ENCODE measurements at places on chromosomes 6 and 20. TPM values are rescaled to one million over a fixed set of nuclear protein-coding genes. Genes with fewer than 3 reads are reported as not detected.
A peak's percentile ranks its signal among the peaks of the same experiment; 100 is the strongest.

DNA sequence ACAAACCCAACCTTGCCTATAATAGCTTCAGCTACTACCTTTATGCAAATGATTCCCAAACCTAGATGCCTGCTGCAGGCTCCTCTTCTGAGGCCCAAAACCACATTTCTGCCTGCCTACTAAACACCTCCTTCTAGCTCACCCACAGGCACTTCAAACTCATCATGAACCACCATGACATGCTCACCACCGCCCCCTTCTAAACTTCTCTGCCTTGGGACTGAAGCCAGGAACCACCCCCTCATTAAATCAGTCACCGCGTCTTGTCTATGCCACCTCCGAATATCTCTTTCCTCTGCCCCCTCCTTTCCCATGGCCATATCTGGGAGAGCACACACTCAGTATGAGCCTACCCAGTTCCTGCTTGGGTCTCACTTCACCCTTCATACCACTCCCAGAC is 101.2 kb downstream of the SNAP25 start:
- no peak for DNase-seq

GRCh38 chr6:45265246-45265645 is 62.9 kb upstream of the RUNX2 start:
- no peak for DNase-seq

DNA sequence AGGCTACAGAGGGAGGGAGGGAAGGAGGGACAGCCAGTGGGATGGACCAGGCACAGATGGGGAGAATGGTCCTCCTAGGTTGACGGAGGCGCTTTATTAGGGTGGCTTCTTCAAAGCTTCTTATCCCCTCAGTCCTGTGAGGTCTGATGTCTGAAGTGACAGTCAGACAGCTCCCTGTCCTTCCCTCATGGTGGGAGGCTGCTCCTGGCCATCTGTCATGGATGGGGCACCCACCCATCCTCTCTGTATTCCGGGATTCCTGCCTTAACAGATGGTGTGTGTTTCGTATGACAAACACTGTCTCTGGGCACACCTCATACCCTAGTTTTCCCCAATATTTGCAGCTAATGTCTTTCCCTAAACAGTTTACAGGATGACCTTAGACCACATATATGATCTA is 7.9 kb downstream of the RIN2 start:
- DNase-seq, result no peak

- DNase-seq, result peak; percentile 36
These were observed 36.3 kb upstream of the TGM2 start for GRCh38 chr20:38201356-38201755.

GRCh38 chr6:138909975-138910374 is 78.1 kb downstream of the REPS1 start:
- no peak for DNase-seq

DNA sequence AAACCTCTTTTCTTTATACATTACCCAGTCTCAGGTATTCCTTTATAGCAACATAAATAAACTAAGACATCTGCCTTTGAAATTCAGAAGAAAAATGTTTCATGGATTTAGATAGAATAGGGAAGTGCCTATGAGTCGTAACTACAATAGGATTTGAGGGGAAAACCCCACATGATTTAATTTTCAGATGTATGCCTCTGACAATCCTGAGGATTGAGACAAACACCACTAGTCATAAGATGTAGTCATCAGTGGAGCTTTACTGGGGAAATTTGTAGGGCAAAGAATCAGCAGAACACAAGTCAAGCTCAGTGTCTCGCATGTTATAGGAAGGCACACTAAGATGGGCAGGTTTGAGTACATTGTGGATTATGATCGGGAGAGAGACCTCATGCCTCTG is 566.4 kb downstream of the BMP2 start:
- DNase-seq, result no peak

BACH2 gene
- 14.9 TPM for total RNA-seq

FLRT3 gene
- total RNA-seq, result 90.0 TPM

HDAC2 gene
- total RNA-seq, result 276 TPM

TDRD6 gene
- total RNA-seq, result 0.09 TPM

C6orf58 gene
- not detected for total RNA-seq

HLA-DRB1 gene
- total RNA-seq, result 14.6 TPM

TAPBP gene
- 7.0 TPM for total RNA-seq

Measured in endodermal cell (in vitro differentiated cells).